AG04450 (cell line): ENCODE measurements at places on chromosomes 13 and 19. TPM values are rescaled to one million over a fixed set of nuclear protein-coding genes. Genes with fewer than 3 reads are reported as not detected.

DNA sequence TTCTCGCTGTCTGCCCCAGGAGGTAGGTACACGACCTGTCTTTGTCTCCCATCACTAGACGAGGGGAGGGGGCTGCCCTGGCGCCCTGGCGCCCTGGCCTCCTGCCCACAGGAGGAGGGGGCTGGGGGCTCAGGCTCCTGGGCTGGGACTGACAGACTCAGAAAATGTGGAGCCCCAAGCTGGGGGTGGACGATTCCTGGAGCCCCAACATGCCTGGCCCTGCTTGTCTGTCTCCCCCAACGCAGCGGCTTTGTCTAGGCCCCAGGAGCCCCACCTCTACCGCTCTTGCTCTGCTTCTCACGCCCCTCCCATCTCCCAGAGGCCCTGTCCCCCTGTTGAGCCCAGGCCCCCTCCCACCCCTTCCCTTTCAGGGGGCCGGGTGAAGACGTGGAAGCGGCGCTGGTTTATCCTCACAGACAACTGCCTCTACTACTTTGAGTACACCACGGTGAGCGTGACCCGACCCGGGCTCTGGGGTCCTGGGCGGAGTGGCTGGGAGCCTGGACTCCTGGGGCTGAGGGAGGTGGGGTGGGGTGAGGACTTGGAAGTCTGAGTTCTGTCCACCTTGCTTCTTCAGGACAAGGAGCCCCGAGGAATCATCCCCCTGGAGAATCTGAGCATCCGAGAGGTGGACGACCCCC lies 8.6 kb downstream of the CYTH2 start:
- DNase-seq, result no peak

GRCh38 chr13:51811920-51812451 lies 8.0 kb upstream of the DHRS12 start:
- no peak for DNase-seq

GRCh38 chr13:44054525-44054924 lies 174.8 kb downstream of the LACC1 start:
- DNase-seq, result no peak

GRCh38 chr13:110841846-110842245 lies 73.0 kb downstream of the ANKRD10 start:
- no peak for DNase-seq

DNA sequence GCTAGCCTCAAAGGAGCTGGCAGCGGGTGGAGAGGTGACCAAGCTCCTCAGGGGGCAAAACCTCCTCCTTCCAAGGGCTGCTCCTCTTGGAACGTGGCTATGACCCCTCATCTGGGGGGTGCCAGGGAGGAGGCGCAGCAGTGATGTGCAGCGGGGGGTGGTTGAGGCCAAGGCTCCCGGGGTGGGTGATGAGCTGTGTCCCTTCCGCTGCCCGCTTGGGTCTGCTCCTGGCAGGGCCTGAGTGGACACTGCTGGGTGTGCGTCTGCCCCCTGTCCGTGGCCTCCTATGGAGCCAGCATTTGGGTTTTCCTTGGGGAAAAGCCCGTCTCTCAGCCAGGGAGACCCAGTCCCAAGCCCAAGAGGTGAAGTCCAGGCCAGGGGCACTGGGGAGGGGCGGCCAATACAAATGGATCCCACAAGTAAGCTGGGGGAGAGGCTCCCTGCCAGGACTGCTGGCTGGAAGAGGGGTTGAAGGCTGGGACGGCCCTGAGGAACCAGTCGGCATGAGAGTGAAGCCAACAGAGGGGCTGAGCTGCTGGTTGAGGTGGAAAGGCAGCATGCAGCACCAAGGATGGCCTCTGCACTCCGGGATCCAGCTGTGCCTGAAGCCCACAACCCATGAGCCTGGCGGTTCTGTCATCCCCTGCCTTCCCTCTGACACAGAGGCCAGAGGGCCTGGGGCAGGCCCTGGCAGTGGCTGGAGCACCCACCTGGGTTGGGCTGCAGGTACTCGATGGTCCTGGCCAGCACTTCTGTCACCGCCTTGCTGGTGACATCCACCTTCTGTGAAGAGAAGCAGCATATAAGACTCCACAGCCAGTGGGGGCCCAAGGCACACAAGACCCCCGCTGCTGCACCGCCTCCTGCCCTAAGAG lies 22.7 kb downstream of the MPND start:
- DNase-seq, result no peak

- DNase-seq, result no peak
Measured at GRCh38 chr19:33773704-33774624, 22.7 kb upstream of the KCTD15 start.

GRIN2D gene
- 0.07 and 0.10 TPM in 2 replicates for polyA plus RNA-seq

IPO5 gene
- 141 and 164 TPM in 2 replicates for polyA plus RNA-seq

LRRC8E gene
- 4.1 and 4.7 TPM in 2 replicates for polyA plus RNA-seq

SELENOV gene
- not detected in 2 replicates for polyA plus RNA-seq

ZNF429 gene
- 5.4 and 6.8 TPM in 2 replicates for polyA plus RNA-seq

DOHH gene
- 3.4 and 4.2 TPM in 2 replicates for polyA plus RNA-seq
